ENCODE measurements at places on chromosomes 6 and 20.
A peak's percentile ranks its signal among the peaks of the same experiment; 100 is the strongest.

GRCh38 chr6:137678451-137678850 is 184.3 kb upstream of the OLIG3 start:
- DNase-seq: no peak

- DNase-seq: peak; percentile 65
Observed at GRCh38 chr6:33272275-33273128, 627 bp downstream of the RPS18 start.

- peak; percentile 32 for DNase-seq
Observed at GRCh38 chr6:6907286-6907685, 200.5 kb upstream of the RREB1 start.

DNA sequence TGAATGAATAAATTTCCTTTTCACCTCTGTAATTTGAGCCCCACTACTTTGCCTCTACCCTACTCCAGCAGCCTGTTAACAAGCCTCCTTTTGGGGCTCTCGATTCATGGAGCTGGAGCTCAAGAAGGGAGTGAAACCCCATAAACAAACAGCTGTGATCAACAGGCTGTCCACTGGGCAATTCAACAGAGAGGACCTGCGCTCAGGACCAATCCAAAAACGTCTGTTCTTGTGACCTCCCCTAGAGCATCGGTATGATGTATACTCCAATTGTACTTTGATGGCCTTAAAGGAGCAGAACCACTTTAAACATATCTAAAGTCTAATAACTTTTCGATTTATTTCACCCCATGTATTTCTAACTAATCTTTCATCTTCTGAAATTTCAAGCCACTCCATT is 37.4 kb downstream of the HIVEP2 start:
- no peak for DNase-seq

DNA sequence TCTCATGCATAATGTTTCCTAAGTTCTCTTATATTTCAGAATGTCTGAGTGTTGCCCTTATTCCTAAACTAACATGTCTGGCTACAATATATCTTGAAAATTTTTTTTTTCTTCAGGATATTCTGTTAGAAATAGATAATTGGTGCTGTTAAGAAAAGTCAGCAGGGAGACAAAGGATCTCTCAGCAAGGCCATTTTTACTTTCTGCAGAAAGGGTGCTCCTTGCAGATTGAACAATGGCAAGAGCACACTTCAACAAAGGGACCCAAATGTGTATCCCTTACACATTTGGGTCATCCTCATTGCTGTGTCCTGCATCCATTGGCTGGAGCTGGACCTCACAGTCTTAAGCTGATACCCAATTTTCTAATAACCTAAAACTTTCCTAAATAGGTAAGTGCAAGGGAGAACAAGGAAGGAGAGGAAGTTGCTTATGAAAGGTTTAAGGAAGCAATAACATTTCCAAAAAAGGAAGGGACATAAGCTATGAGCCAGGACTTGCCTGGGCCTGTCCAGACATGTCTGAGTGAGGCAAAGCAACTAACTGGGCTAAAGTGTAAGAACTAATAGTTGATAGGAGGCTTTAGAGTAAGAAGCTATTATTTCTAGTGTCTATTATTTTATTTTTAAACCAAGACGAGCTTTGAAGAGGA is 429.6 kb downstream of the BCKDHB start:
- no peak for DNase-seq

DNA sequence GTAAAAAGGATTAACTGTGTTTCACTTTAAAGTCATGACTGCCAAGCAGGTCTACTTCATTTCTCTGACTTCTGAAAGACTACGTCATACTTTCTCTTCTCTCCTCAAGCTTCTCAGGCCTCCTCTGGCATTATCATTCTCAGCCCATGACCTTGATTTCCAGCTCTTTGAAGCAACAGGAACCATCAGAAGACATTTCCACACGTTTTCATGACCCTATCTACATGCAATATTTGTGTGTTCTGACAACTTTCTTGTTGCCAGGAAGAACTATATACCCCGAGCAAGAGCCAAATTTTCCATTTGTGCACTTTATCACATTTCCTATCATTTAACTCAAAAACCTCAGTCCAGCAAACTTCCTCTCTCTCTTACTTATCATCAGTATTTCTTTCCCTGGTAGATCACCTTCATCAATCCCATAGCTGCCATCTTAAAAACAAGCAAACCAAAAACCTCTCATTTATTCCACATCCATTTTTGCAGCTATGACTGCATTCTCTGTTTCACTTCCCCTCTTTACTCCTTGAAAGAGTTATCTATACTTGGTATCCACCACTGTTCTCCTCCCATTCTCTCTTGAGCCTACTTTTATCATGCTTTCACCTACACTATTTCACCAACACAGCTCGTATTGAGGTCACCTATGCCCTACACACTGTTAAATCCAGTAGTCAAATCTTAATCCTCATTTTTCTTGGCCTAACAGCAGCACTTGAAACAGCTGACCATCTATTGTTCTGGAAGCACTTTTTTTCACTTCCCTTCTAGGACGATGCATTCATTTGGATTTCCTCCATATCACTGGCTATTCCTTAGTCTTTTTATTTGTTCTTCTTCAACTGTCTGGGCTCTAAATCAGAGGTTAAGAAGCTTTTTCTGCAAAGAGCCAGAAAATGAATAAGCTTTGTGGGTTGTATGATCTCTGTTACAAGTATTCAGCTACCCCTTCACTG is 47.1 kb downstream of the STX7 start:
- DNase-seq: no peak

- peak; percentile 71 for DNase-seq
Observed at GRCh38 chr20:25624500-25624939, 706 bp upstream of the NANP start.

DNA sequence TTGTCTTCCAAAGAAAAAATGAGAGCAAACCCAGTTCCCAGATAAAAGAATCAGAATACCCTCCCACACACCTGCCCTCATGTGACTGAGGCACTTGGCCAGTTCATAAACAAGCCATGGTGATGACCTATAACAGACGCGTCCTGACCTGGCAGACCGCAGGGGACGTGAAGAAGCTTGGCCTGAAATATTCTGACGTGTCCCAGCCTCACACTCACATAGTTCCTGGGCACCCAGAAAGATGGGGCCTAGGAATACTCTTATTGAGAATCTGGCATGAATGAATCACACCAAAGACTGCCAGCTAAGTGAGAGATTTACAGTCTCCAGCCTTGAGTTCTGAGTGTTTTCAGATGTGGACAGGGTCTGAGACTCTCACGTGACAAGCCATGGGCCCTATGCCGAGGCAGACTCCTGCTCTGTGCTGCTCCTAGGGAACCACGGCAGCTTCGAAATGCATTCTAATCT is 17.2 kb upstream of the MAP3K4 start:
- no peak for DNase-seq
